ENCODE measurements at places on chromosomes 3 and 15. TPM values are rescaled to one million over a fixed set of nuclear protein-coding genes. Genes with fewer than 3 reads are reported as not detected.

DNA sequence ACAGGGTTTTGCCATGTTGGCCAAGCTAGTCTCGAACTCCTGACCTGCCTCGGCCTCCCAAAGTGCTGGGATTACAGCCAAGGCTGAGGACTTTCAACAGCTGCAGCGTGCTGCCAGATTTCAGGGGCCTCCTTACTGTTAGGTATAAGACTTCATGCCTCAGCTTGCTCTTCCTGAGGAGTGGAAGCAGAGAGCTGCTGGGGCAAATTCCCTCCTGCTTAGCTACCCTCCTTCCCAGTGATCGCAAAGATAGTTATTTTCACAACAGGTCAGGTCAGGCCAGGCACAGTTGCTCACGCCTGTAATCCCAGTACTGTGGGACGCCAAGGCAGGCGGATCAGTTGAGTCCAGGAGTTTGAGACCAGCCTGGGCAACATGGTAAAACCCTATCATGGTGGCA is 2.6 kb upstream of the CPNE9 start:
- DNase-seq = no peak

- peak; percentile 64 for DNase-seq
Measured at GRCh38 chr3:51670823-51671733, at the start of gene TEX264. Gene TEX264 (plus strand): TSS chr3:51671252. CDS start chr3:51674305, 3,053 bp downstream.

GRCh38 chr15:100461049-100461448 is 67.7 kb downstream of the CERS3 start:
- peak; percentile 11 for DNase-seq

The FMN1 gene
- 2.1 TPM for total RNA-seq

- no peak for DNase-seq
Measured at GRCh38 chr3:129764090-129764489, 129.4 kb downstream of the TMCC1 start.
